ENCODE measurements at places on chromosomes 11 and 22.

GRCh38 chr11:33899400-33900037 is 7.6 kb upstream of the LMO2 start:
- DNase-seq: peak; percentile 83

DNA sequence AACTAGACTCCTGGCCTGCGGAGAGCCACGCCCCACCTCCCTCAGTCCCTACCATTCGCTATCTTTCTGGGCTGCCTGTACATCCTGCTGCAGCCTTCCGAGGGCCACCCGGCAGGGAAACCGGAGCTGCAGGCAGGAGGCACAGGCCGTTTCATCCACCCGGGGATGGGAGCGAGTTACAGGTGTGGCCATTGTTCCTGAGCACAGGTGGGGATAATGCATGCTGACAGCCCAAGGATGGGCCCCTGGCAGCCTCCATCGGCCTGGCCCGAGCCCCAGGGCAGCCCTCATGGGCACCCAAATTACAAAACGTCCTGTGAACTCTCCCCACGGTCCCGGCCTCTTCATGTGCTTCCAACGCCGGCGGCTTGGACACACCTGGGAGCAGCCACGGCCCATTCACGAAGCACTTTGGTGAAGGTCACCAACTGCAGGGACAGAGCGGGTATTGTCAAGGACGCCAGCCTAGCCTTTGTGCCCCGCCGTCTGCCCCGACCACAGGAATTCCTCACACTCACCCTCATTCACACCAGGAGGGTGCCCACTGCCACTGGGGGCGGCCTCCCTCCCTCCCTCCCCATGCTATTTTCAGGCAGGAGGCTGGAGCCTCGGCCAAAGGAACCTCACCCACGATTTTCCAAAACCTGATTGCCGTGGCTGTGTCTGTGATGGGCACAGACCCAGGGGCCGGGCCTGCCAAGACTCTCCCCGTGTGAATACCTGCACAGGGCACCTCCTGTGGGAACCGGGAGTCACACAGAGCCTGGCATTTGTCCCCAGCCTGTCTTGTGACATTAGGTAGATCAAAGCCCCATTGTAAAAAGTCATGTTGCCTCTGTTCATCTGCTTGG is 42.1 kb upstream of the MYEOV start:
- no peak for DNase-seq

DNA sequence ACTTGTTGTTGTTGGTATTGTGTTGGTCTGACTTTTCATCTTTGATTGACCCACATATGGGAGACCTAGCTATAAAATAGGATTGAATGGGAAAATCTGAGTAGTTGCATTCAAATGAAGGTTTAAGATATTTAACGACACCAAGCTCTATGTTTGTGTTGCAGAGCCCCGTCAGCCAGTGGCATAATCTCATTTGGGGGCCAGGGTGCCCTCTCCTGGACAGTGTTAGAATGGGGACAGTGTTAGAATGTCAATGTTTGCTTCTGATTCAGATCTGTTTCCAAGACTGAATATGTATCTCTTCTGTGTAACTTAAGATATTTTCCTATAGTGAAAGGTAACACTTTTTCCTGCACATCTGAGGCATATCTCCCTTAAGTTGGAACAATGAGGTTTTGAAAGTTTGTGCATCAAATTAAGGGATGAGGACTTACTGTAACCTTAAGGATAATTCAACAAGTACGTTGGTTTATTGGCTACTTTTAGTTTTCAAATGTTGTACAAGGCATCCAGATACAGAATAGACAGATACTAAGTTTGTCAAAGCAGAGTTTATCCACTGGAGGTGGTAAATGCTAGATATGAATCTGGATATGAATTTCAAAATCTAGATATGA is 5.3 kb upstream of the OR52M1 start:
- DNase-seq: peak; percentile 29

DNA sequence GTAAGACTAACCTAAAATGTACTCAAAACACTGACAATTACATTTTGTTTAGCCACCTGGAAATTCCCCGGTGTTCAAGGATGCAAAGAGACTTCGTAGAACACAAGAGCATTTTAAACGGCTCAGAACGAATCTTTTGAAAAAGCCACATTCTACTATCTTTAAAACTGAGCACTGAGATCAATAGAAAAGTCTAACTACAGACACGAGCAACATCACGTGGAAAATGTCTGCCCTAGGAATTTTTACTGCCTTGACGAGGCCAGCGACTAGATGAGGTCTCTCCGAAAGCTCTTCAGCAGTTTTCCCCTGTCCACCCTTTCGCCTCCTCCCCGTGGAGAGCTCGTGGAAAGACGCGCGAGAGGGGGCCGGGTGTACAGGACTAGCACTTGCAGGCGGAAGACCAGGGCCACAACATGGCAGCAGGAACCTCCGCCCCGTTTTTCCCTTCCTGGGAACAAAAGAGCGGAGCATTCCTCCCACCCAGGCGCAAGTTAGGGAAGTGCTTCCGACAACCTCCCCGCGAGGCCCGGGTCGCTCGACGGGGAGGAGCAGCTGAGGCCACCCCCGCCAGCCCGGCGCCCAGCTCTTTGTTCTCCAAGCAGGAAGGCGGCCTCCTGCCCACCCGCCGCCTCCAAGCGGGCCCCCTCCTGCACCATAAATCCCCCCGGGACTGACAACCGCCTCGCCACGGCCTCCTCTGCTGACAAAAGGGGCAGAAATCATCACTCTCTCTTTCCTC is 1.1 kb downstream of the EIF4G2 start:
- DNase-seq: peak; percentile 38

DNA sequence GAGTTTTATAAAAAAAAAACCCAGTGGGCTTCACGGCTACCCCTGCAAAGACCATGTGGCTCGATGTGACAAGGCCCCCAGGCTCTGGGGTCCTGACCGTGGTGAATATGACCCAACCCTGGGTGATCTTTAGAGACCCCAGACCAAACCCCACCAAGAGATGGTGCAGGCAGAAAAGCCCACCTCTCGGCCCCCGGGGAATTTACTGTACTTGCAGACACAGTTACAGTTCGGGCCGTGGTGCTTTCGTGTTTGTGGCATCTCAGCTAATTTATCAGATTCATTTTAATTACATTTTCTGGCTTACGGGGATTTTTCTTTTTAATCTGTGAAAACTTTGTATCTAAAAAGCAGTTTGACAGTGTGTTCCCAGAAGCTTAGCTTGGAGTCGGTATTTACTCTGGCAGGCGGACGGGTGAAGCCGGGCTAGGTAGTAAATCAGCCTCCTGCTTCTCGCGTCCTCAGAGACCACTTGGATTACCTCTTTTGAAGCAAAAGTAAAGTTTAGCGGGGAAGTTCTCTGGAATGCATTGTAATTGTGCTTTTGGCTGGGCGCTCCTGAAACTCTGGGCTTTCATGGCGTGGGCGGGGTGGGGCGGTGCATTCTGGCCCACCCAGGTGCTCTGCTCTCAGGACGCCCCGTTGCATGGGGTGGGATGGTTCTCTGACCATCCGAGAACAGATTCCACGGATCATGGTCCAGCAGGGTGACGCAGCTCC is 25.3 kb downstream of the ANO1 start:
- no peak for DNase-seq

DNA sequence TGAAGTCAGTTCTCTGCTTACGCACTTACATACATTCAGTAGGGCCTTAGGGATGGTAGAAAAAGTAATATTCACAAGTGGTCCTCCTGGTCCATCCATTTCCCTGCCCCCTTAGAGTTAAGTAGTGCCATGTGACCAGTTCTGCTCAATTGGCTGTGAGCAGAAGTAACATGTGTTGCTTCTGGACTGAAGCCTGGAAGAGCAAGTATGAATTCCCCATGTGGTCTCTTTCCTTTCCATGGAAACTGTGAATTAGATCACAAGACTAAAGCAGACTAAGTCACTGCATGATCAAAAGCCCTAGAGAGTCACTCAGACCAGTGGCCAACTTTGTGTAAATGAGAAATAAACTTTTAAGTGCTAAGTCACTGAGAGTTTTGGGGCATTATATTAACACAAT is 341.7 kb upstream of the CADM1 start:
- DNase-seq: no peak
